ENCODE measurements at places on chromosomes 11 and 22.

DNA sequence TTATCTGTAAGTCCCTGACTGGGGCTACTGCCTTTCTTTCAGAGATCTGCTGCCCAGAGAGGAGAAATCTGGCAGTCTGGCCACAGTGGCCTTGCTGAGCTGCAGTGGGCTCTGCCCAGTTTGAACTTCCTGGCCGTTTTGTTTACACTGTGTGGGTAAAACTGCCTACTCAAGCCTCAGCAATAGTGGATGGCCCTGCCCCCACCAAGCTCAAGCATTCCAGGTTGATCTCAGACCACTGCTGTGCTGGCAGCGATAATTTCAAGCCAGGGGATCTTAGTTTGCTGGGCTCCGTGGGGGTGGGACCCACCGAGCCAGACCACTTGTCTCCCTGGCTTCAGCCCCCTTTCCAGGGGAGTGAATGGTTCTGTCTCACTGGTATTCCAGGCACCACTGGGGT is 117.5 kb downstream of the TRPC6 start:
- no peak for DNase-seq

DNA sequence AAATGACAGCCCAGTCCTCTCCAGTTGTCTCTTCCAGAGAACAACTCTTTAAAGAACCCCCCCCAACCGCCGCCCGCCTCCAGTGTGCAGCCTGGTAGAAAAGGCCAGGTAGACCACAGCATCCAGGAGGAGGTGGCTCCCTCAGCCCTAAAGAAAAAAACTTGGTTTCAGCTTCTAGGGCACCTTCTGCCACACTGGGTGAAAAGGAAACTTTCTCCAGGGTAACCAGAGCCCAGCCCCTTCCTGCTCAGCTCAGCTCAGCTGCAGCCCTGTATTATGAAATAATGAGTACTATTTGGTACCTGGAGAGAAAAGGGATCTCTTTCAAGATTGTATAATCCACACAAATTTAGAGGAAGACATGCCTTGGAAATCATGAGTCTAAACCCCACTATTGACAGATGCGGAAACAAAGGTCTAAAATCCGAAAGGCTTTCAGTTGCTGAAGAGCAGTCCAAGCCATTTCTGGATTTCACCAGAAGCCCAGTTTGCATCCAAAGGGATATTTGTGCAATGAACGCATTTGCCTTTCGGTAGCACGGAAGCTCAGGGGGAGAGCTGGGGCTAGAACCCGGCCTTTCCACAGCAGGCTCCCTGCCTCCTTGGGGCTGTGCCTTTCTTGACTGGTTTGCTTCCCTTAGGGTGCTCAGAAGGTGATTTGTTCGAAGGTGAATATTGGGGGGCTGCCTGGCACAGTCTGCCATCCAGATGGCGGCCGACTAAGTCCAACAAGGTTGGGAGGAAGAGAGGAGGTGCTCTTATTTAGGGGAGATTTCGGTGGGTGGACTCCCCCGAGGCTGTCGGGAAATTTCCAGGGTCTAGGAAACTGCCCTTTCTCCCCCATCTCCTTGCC is 3.3 kb downstream of the FXYD6 start:
- DNase-seq, result no peak

DNA sequence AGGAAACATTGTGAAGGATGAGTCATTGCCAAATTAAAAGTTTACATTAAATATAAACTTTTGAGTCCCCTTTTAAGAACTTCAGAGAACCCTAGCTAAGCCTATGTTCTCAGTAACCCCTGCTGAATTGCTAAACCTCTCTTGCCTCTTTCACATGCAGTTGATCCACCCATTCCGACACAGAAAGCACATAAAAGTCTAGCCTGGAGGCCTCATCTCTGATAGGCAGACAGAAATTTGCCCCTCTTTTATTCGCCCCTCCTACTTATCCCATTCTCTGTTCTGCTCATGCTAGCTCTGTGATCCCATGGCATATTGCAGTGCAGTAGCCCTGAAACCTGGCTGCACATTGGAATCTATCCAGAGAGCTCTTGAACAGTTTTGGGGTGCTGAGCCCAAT is 58.2 kb upstream of the PDE3B start:
- no peak for DNase-seq

DNA sequence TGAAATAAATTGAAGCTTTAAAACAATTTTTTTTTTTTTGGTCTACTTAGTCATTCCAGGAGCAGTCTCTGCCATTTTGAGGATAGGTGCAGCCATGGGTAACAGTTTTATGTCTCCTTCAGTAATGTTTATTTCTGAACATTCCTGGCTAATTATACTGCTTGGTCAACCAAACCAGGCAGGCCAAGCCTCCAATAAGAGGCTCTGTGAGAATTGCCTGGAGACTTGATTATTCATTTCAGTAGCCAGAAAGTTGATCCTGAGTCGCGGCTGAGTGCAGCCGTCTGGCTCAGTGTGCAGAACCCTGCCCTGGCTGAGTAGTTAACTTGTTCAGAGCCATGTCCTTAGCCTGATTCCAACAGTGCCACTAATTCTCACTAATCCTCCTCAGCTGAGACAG is 364.0 kb upstream of the FAT3 start:
- DNase-seq, result no peak

DNA sequence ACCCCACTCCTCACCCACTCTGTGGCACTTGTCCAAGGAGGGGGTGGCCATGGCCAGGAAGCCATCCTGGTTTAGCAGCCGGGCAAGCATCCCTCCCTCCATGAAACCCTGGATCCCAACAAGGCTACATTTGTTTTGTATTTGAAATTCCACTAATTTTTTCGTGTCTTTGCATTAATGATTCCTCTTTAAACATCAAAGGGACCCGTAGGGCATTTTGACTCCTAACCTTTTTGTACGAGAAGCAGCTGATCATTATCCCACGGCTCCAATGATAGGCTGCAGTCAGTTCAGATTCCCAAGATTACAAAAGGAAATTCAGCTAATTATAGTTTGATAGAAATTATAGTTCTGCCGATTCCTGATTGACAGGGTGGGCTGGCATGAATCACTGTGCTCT is 10.7 kb downstream of the MYEOV start:
- DNase-seq, result no peak

DNA sequence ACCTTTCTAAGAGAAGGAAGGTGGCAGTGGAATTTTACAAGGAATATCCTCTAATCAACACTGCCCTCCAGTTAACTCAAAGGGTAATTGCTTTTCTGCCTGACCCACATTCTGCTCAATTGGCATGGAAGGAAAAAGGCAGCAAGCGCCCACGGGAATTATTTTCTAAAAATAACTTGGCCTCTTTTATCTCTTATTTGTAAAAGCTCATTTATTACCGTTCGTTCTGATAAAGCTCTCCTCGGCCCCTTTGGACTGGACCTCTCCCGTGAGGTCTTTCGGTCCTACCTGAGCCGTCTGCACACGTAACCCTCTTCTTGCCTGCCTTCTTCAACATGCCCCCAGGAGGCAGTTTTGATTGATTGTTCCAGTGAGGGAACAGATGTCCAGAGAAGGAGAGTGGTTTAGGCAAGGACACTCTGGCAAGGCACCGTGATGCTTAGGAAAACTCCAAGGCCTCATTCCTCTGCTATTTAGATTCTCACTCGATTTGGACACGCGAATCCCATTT is 53.2 kb upstream of the CRTAM start:
- no peak for DNase-seq

DNA sequence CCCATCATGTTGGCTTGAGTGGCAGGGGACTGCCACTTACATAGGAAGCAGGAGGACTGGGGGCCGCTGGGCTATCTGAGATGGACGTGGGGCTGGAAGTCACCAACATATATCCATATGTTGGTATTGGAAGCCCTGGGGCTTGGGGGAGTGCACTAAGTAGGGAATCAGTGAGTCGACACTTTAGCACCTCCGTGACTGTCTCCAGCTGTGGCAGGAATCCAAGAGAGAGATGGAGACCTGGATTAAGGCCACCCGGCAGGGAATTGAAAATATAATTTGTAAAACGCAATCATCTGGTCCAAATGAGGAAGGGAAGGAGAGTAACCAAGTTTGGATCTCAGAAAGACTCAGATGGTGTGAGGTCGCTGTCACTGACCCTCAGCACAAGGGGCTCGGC is 68.4 kb downstream of the ELFN2 start:
- DNase-seq, result no peak

- DNase-seq, result peak; percentile 94
Measured at GRCh38 chr11:128467610-128468041, 119.7 kb downstream of the ETS1 start.

- DNase-seq, result no peak
Measured at GRCh38 chr22:29073618-29074275, 912 bp downstream of the KREMEN1 start.

GRCh38 chr11:65274735-65275682 is 13.2 kb downstream of the POLA2 start:
- no peak for DNase-seq

GRCh38 chr11:35009191-35009943 is 92.9 kb downstream of the PDHX start:
- no peak for DNase-seq

- DNase-seq, result no peak
Measured at GRCh38 chr11:120376547-120377182, 40.5 kb downstream of the ARHGEF12 start.

- peak; percentile 100 for DNase-seq
Measured at GRCh38 chr11:43835104-43835503, 45.5 kb upstream of the ALKBH3 start.

DNA sequence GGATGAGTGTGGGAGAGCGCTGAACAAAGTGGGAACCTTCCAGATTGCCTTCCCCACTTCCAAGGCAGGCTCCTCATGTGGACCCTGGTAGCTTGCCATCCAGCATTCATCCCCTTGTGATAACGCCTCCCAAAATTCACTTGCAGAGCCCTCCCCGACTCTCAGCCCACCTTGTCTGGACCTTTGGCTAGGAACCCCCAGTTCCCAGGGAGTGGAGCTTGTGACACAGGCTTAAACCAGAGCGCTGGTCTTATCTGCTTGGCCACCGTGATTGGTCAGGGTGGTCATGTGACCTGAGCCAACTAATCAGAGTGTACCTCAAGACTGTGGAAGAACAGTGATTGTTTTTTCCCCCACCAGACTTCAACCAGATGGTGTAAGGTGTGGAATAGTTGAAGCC is 9.6 kb upstream of the SLC35C1 start:
- no peak for DNase-seq

DNA sequence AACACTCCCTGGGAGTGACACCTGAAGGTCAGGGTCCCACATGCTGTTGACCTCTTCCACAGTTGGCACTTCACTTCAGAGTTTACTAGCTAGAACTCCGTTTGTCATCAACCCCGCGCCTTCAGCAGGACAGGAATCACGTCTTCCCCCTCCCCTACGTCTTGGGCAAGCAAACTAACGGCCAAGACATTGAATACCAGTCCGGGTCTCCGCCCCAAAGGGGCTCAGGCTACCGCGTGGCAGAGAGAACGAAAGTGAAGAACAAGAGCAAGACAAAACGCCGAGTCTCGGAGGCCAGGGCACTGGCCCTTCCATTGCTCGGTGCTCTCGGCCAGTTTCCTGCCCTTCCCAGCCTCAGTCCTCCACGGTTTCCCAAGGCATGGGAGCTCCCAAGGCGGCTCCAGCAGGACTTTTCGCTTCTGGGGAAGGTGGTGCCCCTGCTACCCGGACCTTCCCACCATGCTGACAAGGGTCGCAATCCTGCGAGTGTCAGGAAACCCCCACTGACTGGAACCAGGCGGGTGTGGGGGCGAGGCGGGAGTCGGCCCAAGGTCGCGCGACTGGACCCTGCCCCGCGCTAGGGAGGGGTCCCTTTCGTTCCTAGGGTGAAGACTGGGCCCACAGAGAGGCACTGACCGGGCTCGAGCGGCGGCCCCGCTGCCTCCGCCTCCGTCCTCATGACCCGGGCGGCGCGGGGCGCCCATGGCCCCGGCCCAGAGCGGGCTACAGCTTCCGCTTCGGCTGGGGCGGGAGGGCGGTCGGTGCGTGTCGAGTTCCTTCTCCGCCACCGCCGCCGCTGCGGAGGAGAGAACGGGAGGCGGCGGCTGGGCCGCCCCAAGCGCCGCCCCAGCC is at the start of gene GUCD1:
GUCD1 (minus strand) TSS at position 826 of the 852 bp plus-strand sequence; CDS start at position 679, 147 bp downstream.
- no peak for DNase-seq

- DNase-seq, result no peak
Measured at GRCh38 chr22:35390933-35391332, 9.0 kb upstream of the MCM5 start.

DNA sequence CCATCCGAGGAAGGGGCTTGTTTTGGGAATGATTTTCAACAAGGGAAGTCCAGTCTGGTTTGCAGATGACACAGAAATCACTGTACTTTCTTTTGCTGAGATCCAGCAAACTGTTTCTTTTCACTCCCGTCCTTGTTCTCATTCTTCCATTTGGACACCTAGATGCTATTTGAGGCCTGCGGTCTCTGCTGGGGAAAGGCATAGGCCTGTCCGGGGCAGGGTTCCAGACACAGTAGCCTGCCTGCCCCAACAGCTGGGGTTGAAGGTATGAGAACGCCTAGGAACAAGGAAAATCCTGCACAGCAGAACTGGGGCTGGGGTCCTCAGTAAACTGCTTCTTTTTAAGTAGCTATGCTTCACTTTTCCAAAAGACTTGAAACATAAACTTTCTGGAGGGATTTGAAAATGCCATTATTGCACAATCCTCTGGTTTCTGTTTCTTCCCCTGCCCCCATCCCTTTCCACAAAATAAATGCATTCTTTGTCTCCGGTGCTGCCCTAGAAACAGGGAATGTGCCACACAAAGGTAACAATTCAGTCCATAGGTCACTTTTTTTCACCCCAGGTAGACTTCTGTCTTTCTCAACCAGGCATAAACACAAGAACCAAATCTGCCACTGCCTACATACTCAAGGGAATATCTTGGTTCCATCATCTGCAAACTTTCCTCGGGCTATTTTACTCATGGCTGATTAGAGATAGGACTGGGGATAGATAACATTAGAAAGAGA is 174.8 kb upstream of the MTMR2 start:
- DNase-seq, result no peak
